ENCODE measurements at places on chromosomes 3 and 15. TPM values are rescaled to one million over a fixed set of nuclear protein-coding genes. Genes with fewer than 3 reads are reported as not detected.

The FEZF2 gene
- total RNA-seq = not detected

The CAPN7 gene
- total RNA-seq = 16.9 TPM

The KLHL40 gene
- not detected for total RNA-seq

The FAM227B gene
- total RNA-seq = 3.2 TPM

The TMIE gene
- total RNA-seq = not detected

The MOBP gene
- not detected for total RNA-seq

The PLS1 gene
- 0.96 TPM for total RNA-seq

The SCAPER gene
- 6.7 TPM for total RNA-seq

The EAF1 gene
- 15.4 TPM for total RNA-seq

The MYLK gene
- 110 TPM for total RNA-seq

The SPTSSB gene
- total RNA-seq = not detected

The VPS13C gene
- 16.0 TPM for total RNA-seq

The ZNF197 gene
- total RNA-seq = 24.1 TPM

The SEMA6D gene
- 21.0 TPM for total RNA-seq

The PPM1M gene
- 22.4 TPM for total RNA-seq

The PEX5L gene
- total RNA-seq = not detected
